Osteoblast (primary cell): ENCODE measurements at places on chromosomes 13 and 19. TPM values are rescaled to one million over a fixed set of nuclear protein-coding genes. Genes with fewer than 3 reads are reported as not detected.

Gene ZNF285
- 5.3 and 5.8 TPM in 2 replicates for total RNA-seq

Gene URAD
- not detected in 2 replicates for total RNA-seq

Gene KLF2
- 11.2 and 16.6 TPM in 2 replicates for total RNA-seq

Gene CBY2
- total RNA-seq, result not detected in 2 replicates

Gene DMKN
- total RNA-seq, result 24.2 and 30.9 TPM in 2 replicates

Gene ZNF99
- under 0.01 TPM in 2 replicates for total RNA-seq
